ENCODE measurements at places on chromosomes 11 and 22.

DNA sequence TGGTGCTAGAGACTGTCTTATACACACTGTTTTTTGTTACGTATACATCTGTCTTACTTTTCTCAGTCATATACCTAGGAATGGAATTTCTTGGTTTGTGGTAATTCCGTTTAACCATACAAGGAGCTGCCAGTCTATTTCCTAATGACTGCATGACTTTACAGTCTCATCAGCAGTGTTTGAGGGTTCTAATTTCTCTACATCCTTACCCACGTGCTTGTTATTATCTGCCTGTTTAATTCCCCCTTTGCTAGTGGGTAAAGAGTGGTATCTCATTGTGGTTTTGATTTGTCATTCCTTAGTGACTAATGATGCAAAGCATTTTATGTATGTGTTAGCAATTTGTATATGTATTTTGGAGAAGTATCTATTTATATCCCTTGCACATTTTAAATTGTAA is 1008.0 kb downstream of the FAM181B start:
- DNase-seq, result no peak

DNA sequence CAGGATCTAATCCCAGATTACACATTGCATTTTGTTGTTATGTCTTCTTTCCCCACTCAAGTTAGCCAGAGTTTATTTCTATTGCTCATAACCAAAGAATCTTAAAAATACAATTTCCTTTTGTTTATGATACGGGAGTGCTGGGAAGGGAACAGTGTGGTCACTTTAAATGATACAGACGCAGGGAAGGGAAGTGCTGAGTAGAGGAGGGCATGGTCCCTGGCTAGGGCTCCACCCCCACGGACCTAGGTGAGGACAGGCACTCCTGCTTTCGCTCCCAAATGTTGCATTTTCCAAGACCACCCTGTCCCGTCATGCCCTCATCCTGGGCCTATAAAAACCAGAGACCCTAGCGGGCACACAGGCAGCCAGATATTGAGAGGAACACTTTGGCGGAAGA is 30.6 kb upstream of the NARS2 start:
- no peak for DNase-seq

- DNase-seq, result no peak
These were observed 20.1 kb downstream of the SUN2 start for GRCh38 chr22:38735465-38736256.

DNA sequence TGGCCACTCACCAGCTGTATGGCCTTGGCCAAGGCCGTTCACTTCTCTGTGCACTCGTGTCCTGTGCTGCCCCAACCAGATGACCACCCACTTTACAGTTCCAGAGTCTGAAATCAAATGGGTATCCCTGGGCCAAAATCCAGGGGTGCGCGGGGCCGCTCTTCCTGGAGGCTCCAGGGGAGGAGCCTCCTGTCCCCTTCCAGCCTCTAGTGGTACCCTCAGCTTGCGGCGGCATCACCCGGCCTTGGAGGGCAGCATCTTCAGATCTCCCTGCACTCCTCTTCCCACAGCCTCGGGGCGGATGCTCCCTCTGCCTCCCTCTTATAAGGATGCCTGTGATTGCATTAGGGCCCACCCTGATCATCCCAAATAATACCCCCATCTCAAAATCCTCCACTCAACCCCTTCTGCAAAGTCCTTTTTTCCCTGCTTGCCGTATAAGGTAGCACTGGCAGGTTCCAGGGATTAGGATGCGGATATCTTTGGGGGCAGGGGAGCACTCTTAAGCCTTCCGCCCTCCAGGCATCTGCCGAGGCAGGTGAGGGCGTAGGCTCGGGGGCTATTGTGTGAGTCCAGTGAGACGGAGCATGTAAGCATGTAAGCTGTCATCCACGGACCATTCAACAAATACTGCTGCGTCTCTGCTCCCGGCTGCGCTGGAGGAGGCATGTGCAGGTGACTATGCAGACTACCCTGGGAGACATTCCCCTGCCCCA is 24.4 kb upstream of the SHISAL1 start:
- no peak for DNase-seq

DNA sequence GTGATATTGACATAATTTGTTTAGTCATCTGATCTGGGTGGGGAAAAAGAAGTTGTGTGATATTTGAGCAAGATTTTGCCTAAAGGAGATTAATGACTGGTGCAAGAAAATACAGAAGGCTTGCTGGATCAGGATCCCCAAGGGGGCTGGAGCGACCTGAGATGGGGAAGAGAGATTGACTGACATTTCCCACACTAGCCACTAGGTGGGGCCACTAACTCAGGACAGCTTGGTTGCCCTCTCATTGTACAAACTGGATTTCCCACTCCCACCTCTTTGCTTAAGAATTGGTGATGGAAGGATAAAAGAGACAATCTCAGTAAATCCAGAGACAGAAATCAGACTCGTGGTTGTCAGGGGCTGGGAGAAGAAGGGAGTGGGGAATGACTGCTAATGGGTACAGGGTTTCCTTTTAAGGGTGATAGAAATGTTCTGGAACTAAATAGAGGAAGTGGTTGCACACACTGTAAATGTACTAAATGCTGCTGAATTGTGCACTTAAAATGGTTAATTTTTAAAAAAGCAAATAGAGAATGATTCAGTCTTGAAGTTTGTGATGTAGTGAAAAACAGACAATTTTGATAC is 50.7 kb downstream of the CTTN start:
- DNase-seq, result no peak

- no peak for DNase-seq
These were observed 67.7 kb upstream of the PPARA start for GRCh38 chr22:46082633-46083032.

Data from stimulated activated CD4-positive, alpha-beta T cell treated with anti-CD3 and anti-CD28 coated beads, Interleukin-2, amount 100 ng/mL, for 24 hours (primary cell).